Fibroblast of skin of back (primary cell): ENCODE measurements at places on chromosomes 11 and 22.

DNA sequence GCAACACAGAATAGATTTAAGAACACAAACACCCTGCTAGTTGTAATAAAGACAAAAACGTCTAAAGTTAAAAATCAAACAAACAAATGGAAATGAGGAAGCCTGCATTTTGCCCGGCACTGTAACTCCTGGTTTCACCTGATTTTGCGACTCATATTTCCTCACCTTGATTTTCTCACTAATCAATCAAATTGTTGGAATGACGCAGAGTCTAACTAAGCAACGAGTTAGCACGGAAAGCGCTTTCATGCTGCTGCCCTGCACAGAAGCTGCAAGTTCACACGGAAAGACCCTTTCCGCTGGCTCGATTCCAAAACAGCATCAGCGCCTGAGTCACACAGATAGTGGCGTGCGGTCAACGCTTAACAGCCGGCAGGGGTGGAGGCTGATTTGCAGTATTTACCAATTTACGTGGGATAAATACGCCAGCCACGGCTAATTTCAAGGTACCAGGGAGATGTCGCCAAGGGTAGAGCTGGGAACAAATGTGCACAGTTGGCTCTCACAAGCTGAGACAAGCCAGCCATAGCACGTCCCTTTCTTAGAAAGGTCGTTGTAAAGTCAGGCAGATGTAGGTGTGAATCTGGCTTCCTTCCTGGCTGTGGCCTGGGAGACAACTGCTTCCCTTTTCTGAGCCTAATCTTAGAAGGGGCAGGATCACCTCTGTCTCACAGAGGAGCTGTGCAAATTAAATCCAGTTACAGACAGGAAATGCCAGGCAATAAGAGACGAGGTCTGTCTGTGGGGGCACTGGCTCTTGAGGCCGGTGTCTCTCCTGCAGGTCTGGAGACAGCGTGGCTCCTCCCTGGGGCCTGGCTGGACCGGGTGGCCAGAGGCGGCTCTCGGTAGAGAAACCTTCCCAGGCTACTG lies 76.9 kb upstream of the TTLL12 start:
- DNase-seq = peak; percentile 59

GRCh38 chr11:12765428-12765827 lies 91.2 kb downstream of the TEAD1 start:
- DNase-seq = peak; percentile 47

DNA sequence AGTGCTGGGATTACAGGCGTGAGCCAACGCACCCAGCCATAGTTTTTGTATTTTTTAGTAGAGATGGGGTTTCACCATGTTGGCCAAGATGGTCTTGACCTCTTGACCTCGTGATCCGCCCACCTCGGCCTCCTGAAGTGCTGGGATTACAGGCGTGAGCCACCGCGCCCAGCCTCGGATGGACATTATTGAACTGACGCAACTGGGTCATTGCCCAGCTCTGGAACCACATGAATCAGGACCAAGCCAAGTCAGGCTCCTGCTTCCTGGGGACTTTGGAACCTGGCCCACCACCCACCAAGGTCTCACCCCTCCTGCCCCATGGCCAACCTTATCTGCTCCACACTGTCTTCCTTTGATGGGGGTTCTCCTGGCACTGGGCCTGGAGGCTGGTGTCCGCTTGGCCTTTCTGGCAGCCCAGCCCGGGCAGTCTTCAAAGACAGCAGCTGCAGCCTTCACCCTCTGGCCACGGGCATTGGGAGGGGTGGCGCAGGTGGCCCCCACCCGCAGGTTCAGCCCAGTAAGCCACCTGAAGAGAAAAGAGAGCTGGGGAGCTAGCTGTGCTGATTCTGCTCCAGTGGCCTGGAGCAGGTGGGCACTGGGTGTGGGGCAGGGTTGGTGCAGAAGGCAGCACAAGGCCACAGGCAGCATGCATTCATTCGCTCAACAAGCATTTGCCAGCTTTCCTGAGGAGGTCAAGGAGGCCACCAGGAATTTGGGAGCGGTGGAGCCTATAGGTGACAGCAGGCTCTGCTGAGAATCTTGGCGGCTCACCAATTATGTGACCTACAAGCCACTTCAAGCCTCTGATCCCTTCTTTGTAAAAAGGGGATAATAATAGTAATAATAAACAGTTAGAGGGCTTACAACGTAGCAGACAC lies 5.7 kb downstream of the CHADL start:
- no peak for DNase-seq

- DNase-seq = peak; percentile 84
Measured at GRCh38 chr11:65329944-65330403, 3.7 kb upstream of the DPF2 start.

- peak; percentile 85 for DNase-seq
Measured at GRCh38 chr11:15179167-15179566, 64.4 kb downstream of the INSC start.

- DNase-seq = no peak
Measured at GRCh38 chr11:82714346-82715174, 19.1 kb downstream of the FAM181B start.
